ENCODE measurements at places on chromosomes 11 and 22.

DNA sequence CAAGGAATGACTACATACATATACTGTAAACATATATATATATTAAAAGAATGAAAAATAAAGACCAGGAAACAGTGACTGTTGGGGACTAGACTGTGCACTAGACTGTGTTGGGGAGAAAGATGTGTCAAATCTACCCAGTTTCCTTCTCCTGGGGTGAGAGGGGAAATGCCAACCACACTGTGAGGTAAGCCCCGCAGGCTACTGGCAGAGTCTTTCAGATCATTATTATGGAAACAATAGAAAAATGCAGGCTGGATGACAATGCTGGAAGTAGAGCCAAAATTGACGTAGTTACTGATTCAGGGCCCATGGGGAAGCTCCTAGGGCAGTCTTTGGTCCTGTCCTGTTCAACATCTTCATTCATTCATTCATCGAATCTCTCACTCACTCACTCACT is 101.4 kb downstream of the C11orf58 start:
- no peak for DNase-seq

DNA sequence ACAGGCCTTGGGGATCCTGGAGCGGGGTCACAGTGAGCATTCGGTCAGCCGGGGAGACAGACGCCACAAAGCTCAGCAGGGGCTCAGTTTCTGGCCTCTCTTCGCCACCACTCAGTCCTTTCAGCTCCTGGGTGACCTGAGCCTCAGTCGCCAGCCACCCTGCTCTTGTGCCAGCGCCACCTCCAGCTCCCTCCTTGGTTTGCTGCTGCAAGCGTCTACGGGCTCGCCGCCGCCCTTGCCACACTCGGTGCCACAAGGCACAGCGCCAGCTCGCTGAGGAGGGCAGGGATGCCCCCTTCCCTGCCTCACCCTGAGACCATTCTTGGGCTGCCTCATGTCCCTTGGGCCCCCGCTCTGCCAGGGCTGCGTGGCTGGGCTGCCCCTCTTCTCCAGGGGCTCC is 1.5 kb upstream of the EEF1G start:
- no peak for DNase-seq

DNA sequence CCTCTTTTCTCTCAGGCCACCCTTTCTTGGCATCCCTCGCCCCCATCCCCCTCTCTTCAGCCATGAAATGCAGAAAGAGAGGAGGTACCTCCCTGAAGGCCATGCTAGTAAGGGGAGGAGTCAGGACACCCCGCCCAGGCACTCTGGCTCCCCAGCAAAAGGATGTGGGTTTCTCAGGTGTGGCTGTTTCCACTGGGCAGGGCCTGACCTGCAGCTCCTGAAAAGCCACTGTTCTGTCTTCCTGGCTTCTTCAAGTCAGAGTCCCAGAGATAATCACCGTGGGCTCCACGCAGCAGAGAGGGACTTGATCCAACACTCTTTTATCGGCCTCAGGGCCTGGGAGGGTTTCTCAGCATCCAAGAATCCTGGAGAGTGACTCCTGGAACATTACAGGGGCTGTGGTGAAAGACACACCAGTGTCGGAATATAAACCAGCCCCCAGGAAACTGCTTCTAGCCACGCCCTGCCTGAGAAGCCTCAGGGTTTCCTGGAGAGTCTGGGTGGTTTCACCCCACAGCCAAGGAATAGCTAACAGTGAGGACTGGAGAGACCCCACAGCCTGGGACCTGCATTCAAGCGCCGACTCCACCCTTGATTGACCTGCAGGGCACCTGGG is 45.7 kb upstream of the TSPAN18 start:
- DNase-seq = no peak

DNA sequence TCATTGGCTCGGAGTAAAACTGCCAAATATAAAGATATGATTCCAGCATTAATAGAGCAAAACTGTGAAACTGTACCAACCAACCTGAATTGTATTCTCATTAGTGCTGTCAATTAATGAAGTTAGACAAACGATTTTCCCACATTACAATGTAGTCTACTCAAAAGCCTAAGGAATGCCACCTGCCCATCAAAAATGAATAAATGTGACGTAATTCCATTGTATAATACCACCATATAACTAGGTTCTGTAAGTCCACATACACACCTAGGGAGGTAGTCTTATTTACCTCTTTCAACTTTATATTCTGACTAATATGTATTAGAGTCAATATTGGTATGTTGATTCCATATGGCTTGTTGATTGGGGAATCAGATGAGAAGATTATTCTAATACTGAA is 76.2 kb downstream of the FAM76B start:
- no peak for DNase-seq

DNA sequence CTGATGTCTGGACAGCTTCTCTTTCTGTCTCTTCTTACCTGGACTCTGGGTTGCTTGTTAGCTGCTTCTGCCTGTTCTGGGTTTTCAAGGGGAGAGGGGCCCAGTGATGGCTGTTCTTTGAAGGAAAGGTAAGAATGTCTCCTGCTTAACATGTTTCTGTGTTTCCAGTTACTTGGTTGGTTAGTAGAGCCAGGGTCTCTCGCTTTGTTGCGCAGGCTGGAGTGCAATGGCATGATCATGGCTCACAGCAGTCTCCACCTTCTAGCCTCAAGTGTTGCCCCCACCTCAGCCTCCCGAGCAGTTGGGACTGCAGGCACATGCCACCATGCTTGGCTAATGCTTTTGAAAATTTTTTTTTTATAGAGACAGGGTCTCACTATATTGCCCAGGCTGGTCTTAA is 126.6 kb downstream of the BCR start:
- DNase-seq = no peak

DNA sequence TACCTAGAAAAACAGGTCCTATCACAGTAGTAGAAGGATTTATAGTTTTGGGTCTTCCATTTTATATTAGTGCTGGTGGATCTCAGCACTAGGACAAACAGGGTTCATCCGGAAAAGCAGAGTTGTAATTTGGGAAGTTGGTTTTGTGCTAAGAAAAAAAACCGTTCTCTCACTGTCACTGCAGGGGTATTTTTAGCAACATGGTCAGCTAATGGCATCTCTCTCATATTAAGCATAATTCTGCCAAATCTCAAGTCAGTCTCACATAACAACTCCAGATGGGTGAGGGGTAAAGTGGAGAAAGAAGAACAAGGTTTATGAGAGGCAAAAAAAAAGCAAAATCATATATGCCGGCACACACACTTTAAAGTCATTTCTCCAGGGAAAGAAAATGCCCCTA is 51.6 kb upstream of the GDPD4 start:
- no peak for DNase-seq

DNA sequence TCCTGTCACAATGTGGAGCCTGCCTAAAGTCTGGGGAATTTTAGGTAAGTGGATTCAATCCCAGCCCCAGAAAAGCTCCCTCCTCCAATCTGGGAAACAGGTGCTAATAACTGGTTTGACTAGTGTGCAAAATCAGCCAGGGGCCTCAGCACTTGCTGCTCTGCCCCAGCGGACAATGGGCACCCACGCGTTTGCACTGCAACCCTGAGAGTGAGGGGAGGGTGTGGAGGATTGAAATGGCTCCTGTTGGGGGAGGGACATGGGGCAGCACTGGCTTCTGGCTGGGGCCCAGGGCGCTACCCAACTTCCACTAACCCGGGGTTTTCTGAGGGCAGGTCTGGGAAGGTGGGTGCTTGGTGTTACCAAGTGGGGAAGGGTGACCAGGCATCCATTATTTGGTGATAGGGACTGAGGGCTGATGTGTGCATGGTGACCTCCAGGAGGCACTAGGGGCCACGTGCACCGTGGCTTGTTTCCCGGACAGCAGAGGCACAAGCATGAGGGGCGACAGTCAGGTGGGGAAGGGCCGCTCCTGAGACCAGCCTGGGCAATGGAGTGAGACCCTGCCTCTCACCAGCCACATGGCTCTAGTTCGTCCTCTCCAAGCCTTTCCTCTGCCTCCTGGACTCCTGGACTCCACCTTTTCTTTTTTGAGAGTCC is 4.3 kb upstream of the PNPLA5 start:
- DNase-seq = no peak

GRCh38 chr11:36257351-36257750 is 31.9 kb downstream of the COMMD9 start:
- DNase-seq = no peak

- DNase-seq = no peak
Observed at GRCh38 chr22:19974935-19975706, 33.5 kb upstream of the TXNRD2 start.

GRCh38 chr11:13278609-13279486 is 1.3 kb downstream of the BMAL1 start:
- no peak for DNase-seq

Measured in GM04504 (cell line).